Progenitor cell of endocrine pancreas (in vitro differentiated cells): ENCODE measurements at places on chromosomes 2 and 18. TPM values are rescaled to one million over a fixed set of nuclear protein-coding genes. Genes with fewer than 3 reads are reported as not detected.

Gene CTAGE1
- not detected in 2 replicates for total RNA-seq

Gene NEU4
- total RNA-seq: 1.3 and 1.4 TPM in 2 replicates

Gene SP140
- total RNA-seq: 0.69 TPM in 1 of 2 replicates, not detected in the other

Gene GRHL1
- 13.4 and 14.4 TPM in 2 replicates for total RNA-seq

DNA sequence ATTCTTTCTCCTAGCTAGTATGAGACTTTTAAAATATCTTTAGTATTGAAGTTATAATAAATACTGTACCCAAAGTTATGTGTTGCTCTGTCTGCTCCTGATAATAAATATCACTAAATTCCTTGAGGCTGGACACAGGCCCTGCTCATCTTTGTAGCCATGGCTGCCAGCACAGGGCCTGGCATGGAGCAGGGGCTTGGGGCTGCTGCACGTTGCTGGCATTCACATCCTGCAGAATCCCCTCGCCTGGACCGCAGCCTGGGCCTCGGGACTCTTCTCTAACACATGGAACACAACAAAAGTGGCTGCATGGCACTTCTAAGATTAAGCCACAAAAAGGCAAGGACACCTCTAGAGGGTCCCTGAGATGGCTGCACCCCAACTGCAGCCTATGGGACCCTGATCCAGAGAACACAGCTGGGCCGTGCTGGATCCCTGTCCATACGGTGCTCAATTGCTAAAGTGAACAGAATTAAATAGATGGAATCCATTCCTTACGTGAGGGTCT, 477.5 kb upstream of the MYT1L start:
- DNase-seq: no peak

DNA sequence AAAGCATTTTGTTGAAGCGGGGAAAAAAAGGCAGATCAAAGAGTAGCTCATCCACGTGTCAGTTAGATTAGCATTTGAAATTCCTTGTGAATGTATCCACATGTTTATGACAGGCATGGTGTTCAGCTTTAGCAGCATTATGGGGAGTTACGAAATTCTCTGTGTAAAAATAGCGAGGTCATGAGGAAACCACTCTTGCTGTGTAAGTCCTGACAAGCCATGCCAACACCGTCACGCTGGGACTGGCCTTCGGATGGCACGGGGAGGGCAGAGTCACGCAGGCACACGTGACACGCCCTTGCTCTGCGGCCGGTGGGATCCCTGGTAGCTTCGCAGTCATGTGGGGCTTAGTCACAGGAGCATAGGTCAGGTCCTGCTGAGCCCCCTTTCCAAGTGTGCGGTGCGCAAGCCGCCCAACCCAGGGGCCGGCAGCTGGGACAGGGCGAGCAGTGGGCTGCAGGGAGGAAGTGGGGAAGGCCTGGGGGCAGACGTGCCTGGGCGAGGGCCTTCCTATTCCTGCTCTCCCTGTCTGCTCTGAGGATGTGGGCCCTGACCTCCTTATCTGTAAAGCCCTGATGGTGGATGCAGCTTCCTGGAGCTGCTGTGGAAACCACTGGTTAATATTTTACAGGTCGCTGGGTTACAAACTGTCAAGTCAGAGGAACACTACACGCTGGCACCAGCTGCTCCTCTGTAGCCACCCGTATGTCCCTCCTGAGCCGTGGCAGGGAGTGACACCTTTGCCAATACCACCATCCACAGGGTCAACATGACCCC, 18.0 kb downstream of the MBP start:
- DNase-seq: no peak

GRCh38 chr2:186806591-186806990, 42.4 kb downstream of the ZSWIM2 start:
- DNase-seq: no peak

GRCh38 chr18:29693334-29693733, 1349.2 kb downstream of the DSC3 start:
- DNase-seq: no peak

DNA sequence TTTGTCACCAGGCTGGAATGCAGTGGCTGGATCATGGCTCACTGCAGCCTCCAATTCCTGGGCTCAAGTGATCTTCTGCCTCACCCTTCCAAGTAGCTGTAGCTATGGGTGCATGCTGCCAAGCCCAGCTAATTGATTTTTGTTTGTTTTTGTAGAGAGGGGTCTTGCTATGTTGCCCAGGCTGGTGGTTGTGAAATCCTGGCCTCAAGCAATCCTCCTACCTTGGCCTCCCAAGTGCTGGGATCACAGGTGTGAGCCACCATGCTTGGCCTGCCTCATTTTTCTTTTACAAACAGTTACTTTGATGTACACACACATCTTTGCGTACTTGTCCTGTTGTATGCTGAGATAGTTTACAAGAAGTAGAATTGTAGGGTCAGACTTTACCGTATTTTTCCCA, 13.1 kb upstream of the ANKRD12 start:
- DNase-seq: no peak

- DNase-seq: no peak
Measured at GRCh38 chr2:66814916-66815315, 380.0 kb downstream of the MEIS1 start.

DNA sequence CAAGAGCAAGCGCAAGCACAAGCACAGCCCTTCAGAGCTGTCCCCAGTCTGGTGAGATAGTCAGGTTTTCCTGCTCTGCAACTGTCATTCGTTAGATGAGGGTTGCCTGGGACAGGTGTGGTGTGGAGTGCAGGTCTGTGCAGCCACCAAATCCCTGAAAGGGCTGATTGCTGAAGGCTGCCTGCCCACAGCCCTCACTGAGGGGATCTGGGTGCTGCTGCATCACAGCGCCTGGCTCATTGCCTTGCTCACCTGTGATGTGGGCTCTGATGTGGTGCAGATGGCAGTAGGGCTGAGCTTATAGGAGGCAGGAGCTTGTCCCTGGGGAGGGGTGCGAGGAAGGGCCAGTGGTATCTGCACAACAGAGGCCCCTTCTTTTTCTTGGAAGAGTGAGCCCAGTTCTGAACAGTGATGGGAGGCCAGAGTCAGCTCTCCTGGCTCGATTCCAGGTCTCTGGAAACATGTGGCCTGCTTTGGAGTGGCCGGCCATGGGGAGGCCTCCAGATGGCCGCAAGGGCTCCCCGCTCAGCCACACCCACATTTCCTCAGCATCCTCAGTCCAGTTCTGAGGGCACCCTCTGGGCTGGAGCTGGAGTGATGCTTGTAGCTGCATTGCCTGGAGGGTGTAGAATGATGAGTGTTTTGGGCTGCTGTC, 11.4 kb downstream of the UBE2F start:
- no peak for DNase-seq

GRCh38 chr2:160901613-160902012, 258.6 kb upstream of the TANK start:
- no peak for DNase-seq

- no peak for DNase-seq
Measured at GRCh38 chr2:12282780-12283695, 433.7 kb upstream of the TRIB2 start.

- DNase-seq: no peak
Measured at GRCh38 chr2:42117923-42118753, 51.0 kb upstream of the EML4 start.

GRCh38 chr2:10541775-10542432, 93.8 kb upstream of the ODC1 start:
- DNase-seq: no peak

GRCh38 chr2:153819074-153819473, 52.6 kb upstream of the GALNT13 start:
- DNase-seq: no peak

- DNase-seq: no peak
Measured at GRCh38 chr2:49129034-49129433, 25.3 kb downstream of the FSHR start.
